Small intestine (tissue), 16 donors: ENCODE measurements at places on chromosomes 5 and 9.

GRCh38 chr5:167229751-167230150 lies 1061.7 kb upstream of the WWC1 start:
- DNase-seq = no peak

DNA sequence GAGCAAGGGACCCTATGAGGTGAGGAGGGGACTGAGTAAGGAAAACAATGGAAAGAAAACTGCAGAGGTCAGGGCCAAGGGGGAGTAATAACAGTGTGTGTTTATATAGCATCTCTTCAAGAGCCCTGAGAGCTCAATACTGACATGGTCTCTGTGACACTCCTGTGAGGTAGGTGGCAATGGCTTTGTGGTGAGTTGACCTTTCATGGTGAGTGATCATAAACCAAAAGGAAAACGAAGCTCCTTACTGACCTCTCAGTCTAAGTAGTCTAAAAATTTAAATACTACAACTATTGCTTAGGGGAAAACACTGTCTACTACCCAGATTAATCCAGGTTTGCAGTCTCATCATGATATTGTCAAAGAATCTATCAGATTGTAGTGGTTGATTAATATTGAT lies 130.9 kb downstream of the SNCAIP start:
- no peak for DNase-seq

GRCh38 chr5:137075163-137075970 lies 423.8 kb downstream of the SPOCK1 start:
- peak; percentile 63 for DNase-seq

DNA sequence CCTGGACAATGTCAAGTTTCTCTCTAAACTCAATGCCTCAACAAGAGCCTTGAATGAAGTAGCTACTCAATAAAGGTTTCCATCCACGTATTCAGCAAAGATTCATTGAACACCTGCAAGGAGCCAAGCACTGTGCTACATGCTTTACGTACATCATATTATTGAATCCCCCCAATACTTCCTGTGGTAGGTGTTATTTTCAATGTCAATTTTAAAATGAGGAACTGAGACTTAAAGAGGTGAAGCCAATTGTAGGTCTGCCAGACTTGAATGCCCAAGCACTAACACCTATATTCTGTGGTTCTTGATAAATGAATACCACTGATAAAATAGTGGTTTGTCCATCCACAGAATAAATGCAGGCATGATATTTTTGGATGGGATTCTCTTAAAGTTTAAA lies 162.3 kb downstream of the DRD1 start:
- DNase-seq = no peak

GRCh38 chr5:167571824-167572223 lies 719.6 kb upstream of the WWC1 start:
- DNase-seq = no peak

- DNase-seq = peak; percentile 27
These were observed 190.9 kb downstream of the RFK start for GRCh38 chr9:76203373-76203772.

DNA sequence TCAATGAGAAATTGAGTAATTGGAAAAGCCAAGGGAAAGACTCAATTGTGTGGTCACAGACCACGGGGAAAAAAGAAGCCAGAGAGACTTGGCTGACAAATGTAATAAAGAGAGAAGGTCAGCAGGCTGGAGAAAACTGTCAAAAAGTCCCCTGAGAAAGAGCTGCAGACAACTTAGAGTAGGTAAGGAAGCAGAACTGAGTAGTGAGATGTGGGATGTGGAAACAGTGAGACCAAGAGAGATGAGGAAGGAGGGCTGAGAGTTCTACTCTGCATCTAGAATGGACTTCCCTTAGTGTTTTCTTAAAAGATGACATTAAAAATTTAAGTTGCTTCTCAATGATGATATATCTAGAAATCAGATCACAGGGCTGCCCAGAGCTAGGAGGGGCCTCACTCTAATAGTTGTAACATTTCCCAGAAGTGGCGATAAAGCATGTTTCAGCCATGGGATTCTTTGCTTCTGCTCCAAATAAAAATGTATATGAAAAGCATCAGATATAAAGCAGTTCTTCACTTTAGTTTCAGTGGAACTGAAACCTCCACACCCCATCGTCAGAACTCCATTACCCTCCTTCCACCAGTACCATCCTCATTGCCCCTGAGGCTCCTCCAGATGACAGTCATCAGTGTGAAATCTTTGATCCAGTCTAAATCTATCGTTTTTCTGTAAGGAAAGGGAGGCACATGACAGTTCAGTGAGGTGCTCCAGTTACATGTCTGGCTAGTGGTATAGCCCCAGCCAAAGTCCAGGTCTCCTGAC lies 80.6 kb downstream of the SPEF2 start:
- no peak for DNase-seq

- no peak for DNase-seq
These were observed 27.1 kb downstream of the ERAP1 start for GRCh38 chr5:96780626-96781025.

GRCh38 chr5:115946655-115947054 lies 15.6 kb upstream of the LVRN start:
- no peak for DNase-seq

GRCh38 chr9:99762470-99762869 lies 59.2 kb upstream of the NR4A3 start:
- no peak for DNase-seq

GRCh38 chr9:70883963-70884793 lies 237.2 kb downstream of the TRPM3 start:
- no peak for DNase-seq

DNA sequence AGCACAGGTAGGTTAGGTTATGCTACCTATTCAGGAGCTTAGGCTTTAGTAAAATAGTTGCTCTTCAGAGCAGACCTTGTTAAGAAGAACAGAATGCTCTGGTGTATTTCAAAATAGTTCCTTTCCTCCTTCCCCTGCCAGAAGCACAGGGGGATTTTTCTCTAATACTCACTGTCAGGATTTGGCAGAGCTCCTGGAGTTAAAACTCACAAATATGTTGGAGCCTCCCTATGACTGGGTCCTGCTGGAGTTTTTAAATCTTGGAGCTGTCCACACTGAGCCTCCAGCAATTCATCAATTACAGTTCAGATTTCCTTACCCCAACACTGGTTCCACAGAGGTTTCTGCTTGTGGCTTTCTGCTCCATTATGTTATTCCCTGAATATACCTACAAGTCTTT lies 1233.8 kb upstream of the WWC1 start:
- no peak for DNase-seq

DNA sequence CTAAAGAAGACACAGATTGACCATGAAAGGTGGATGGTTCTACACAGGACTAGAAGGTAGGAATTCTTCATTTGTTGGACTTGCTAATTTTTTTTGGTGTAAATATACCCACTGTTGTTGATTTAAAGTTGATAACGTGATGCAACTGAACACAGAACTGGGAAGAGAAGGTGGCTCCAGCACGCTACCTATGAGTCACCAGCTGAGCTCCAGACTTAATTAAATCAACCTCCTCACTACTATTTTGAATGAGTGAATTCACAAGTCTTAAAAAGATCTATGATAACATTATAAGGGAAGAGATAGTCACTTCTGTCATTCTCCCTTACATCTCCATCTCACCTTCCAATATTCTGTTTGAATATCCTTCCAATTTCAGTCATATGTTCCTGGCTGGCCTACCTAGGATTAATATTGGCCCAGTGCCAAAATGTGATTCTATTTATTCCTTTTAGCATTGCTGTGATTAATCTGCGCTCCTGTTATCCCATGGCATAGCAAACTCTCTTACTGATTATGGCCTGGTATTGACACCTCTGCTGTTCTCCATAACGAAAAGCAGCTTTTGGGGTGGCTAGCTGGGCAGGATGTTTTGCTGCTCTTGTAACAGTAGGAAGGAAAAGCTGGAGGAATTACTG lies 135.9 kb upstream of the CCDC152 start:
- DNase-seq = no peak

GRCh38 chr9:127557466-127557869 lies 54.6 kb upstream of the STXBP1 start:
- peak; percentile 31 for DNase-seq
